ENCODE measurements at places on chromosomes 5 and 9. TPM values are rescaled to one million over a fixed set of nuclear protein-coding genes. Genes with fewer than 3 reads are reported as not detected.
A peak's percentile ranks its signal among the peaks of the same experiment; 100 is the strongest.

GRCh38 chr9:132756214-132756845, 86.1 kb downstream of the GTF3C4 start:
- no peak for DNase-seq

GRCh38 chr5:99063737-99064136, 134.9 kb upstream of the CHD1 start:
- no peak for DNase-seq

- no peak for DNase-seq
These were observed 30.2 kb downstream of the CYSTM1 start for GRCh38 chr5:140205216-140205615.

- no peak for DNase-seq
These were observed 282.5 kb downstream of the ICE1 start for GRCh38 chr5:5705010-5705409.

GRCh38 chr5:72013766-72014624, 93.3 kb upstream of the MAP1B start:
- no peak for DNase-seq

GRCh38 chr9:21683484-21684175, 118.8 kb upstream of the MTAP start:
- DNase-seq = no peak

DNA sequence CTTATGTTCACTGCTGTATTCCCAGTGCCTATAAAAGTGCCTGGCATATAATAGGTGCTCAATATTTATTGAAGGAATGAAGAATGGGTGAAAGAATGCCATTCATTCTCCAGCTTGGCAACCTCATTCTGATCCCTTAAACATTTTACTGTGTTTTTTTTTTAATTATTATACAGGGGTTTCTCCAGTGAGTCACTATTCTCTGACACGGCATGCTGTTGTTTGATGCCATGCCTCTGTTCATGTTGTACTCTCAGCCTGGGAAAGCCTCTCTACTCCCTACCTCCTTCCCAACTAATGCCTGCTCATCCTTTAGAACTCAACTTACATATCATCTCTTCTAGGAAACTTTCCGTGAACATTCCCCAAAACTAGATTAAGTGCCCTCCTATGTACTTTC, 70.2 kb upstream of the PHF24 start:
- no peak for DNase-seq

GRCh38 chr9:137972988-137973470, 95.4 kb downstream of the CACNA1B start:
- peak; percentile 64 for DNase-seq

DNA sequence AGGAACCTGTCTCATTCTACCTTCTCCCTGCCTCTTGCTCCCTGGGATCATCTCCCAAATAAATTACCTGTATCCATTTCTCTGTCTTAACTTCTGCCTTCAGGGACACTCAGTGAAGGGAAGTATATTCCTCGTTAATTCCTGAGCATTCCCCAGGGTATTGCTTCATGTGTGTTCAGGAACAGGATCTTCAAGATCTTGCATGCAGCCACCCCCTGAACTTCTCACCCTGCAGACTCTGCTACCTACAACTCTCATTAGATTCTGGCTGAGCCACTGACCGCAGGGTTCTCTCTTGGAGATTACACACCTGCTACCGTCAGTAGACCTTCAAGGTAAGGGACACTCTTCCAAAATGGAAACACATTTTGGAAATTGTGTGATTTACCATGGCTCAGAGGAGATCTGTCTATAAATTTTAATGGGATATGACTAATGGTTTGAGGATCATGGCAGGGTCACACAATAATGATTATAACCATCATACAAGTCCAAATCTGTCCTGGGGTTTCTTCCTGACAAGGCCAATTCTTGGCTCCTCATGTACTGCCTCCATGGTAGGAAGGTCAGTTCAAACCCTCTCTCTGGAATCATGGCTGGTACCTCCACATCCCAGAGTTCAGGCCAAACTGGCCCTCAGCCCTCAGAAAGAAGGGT, 38.9 kb upstream of the UGCG start:
- DNase-seq = no peak

GRCh38 chr9:31912636-31913035, 471.8 kb upstream of the ACO1 start:
- DNase-seq = no peak

DNA sequence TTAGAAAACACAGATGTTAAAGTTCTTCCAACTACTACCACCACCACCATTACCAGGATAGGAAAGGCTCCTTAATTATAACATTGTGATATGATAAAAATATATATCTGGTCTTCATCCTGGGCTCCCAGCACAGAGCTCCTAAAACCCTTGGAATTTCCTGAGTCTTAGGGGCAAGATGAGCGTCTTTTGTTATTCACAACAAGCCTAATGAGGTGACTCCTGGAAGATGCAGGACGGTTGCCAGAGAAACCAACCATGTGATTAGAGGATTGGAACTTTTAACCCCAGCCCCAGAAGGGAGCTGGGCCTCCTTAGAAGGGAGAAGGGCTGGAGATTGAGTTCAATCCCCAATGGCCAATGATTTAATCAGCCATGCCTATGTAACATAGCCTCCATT, 148.0 kb upstream of the ADRA1B start:
- no peak for DNase-seq

- no peak for DNase-seq
These were observed 169.4 kb downstream of the PAPPA start for GRCh38 chr9:116323012-116323411.

- DNase-seq = no peak
These were observed 205.5 kb upstream of the CDKN2B start for GRCh38 chr9:22214497-22215031.

DNA sequence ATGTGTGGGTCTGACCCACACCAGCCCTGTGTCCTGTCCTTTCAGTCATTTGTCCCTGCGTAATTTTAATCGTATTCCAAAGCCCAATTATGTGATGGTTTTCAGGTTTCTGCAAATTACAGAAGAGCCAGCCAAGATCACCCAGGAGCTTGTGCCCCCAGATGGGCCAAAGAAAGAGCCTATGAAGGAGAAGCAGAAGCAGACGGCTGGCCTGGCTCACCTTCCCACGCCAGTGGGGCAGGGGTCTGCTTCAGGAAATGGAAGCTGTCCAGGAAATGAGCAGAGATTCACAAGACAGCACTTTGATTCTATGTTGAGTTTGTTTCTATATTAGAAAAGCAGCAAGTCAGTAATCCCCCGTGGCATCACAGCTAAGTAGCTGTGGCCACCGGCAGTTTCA, 11.7 kb downstream of the S1PR3 start:
- no peak for DNase-seq

DNA sequence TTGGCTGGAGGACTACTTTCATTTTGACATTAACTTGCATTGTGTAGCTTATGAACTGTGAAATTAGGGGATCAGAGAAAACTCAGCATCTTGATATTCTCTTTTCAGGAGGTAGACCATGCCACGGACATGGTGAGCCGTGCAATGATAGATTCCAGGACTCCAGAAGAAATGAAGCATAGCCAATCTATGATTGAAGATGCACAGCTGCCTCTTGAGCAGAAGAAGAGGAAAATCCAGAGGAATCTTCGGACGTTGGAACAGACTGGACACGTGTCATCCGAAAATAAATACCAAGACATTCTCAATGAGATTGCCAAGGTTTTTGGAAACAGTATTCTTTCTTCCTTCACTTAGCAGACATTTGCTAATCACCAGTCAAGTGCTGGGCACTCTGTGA, 20.6 kb upstream of the F2R start:
- no peak for DNase-seq

- no peak for DNase-seq
These were observed 52.7 kb upstream of the ERCC6L2 start for GRCh38 chr9:95822583-95823431.

DNA sequence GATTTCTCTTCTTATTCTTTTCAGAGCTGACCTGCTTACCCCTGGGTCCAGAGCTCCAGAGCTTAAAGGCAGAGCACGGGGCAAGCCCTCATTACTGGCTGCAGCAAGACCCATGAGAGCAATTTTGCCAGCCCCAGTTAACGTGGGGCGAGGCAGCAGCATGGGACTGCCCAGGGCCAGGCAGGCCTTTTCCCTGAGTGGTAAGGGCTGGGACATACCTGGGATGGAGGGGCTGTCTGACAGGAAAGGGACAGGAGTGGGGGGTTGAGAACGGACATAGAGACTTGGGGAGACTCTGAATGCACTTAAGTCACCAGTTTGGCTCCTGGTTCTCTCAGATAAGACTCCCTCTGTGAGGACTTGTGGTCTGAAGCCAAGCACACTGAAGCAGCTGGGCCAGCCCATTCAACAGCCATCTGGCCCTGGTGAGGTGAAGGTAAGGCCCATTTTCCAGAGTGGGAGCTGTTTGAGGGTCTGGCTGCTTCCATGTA, 26.2 kb downstream of the HMGXB3 start:
- no peak for DNase-seq

- DNase-seq = no peak
These were observed 29.3 kb downstream of the PDGFRB start for GRCh38 chr5:150126199-150126920.

DNA sequence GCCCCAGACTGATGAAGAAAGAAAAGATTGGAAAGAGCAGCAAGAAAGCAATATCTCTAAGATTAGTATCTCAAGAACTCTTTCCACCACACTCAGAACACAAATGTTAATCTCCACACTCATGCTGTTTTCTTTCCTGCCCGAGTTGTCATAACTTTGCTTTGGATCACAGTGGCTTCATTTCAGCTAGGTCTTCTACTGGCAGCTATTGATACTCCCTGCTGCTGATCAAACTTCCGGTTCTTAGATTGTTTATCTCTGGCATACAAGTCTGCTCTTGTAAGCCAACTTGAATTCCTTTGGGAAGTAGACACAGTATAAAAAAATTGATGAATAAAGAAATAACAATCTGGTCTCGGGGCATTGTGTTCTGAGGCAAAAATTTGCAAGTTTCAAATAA, 77.7 kb upstream of the SPEF2 start:
- DNase-seq = no peak

DNA sequence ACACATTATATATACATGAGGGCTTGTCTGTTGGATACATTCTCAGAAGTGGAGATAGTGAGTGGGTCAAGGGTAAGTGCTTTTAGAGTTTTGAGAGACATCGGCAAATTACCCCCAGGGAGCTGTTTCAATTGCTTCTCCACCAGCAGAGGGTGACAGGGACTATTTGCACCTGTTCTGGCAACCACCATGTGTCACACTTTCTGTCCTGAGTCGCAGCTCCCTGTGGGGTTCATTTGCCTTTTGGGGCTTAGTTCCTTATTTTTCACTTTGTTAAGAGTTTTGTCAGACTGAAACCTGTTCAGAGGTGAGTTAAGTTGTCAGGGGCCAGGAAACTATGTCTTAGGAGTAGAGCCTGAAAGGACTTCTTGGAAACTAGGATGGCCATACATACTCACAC, 20.1 kb upstream of the SLC36A1 start:
- no peak for DNase-seq

DNA sequence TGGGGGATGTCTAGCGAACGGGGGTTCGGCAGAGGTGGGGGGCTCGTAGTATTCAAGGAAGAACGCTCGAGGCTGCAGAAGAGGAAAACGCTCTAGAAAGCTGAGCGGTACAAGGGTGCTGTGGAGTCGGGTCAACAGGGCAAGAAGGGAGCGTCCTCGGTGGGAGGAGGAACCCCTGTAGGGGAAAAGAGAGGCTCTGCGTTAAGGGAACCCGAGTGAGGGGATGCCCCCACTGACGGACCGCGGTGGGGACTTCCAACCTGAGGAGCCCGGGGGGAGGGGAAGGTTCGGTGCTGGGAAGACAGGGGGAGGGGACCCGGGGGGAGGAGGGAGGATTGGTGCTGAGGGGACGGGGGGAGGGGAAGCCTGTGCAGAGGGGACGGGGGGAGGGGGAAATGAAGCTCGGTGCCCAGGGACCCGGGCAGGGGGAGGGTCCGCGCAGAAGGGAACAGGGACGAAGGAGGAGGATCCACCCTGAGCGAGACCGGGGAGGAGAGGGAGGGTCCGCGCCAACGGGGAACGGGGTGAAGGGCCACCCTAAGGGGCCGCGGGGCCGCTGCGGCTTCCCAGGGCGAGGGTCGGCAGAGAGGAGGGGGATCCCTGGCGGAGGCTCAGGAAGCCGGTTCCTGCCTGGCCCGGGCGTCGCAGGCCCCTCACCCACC, 621 bp downstream of the NR6A1 start:
- no peak for DNase-seq

- DNase-seq = peak; percentile 100
These were observed at the start of gene SMARCA2 for GRCh38 chr9:2014696-2015580. TSS of gene SMARCA2 (plus strand) at chr9:2015347. CDS start at chr9:2029023, 13,676 bp downstream.

- DNase-seq = no peak
These were observed 429.3 kb downstream of the CCDC171 start for GRCh38 chr9:15982182-15982581.

- DNase-seq = peak; percentile 84
These were observed 99.1 kb downstream of the FBXO38 start for GRCh38 chr5:148482697-148483462.

DNA sequence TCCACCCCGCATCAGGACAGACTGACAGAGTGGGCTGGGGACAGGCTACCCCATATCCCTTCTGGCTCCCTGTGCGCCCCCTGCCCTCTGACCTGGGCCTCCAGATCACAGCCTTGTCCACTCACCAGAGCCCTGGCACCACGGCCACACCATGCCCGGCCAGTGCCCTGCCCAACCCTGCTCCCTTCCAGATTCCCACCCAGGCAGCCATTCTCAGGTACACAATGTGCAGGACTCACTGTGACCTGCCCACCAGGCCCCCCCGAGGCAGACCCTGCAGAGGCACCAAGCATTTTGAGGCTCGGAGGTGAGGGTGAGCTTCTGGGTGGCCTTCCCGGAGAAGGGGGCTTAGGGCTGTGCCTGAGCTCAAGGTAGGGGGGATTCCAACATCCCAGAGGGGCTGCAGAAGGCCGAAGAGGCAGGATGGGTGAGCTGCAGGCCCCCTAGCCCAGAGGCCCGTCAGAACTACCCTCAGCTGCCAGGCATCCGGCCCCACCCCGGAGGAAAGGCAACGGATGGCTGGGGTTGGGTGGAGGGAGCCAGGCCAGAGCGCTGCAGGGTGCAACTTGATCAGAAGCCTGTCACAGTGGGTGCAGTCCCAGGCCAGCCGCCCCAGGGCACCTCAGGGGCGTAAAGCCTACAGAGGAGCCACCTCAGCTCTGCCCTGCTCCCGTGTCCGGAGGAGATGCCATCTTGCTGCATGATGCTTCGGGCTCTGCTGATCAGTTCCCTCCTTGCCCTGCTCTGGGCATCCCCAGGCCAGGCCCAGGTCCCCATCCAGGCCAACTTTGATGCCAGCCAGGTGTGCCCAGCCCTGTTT, at the start of gene LCNL1:
Gene LCNL1 (plus strand): TSS at position 762 of the 820 bp plus-strand sequence. CDS start 594 bp downstream, outside the sequence.
- DNase-seq = no peak

- no peak for DNase-seq
These were observed 1.7 kb downstream of the RGS14 start for GRCh38 chr5:177359451-177359851.

- DNase-seq = no peak
These were observed 527.2 kb downstream of the NR2F1-AS1 start for GRCh38 chr5:93053825-93054224.

The FOXD4L5 gene
- polyA plus RNA-seq = 0.03 TPM

The TNFSF15 gene
- polyA plus RNA-seq = 0.23 TPM

The PTPRD gene
- 0.08 TPM for polyA plus RNA-seq

The ACTBL2 gene
- not detected for polyA plus RNA-seq

The SHROOM1 gene
- 2.8 TPM for polyA plus RNA-seq

The DRD1 gene
- 0.07 TPM for polyA plus RNA-seq

The CEMIP2 gene
- 14.2 TPM for polyA plus RNA-seq

The CAMK2A gene
- 0.10 TPM for polyA plus RNA-seq

The C5orf15 gene
- 28.1 TPM for polyA plus RNA-seq

The CDX1 gene
- 1.3 TPM for polyA plus RNA-seq

All from spleen (tissue), 13 donors.